ENCODE measurements at places on chromosomes 4 and X.

- peak; percentile 92 for DNase-seq
Measured at GRCh38 chr4:152591396-152591795, 55.5 kb upstream of the FBXW7 start.

- DNase-seq: no peak
Measured at GRCh38 chr4:11079171-11079570, 349.5 kb downstream of the HS3ST1 start.

DNA sequence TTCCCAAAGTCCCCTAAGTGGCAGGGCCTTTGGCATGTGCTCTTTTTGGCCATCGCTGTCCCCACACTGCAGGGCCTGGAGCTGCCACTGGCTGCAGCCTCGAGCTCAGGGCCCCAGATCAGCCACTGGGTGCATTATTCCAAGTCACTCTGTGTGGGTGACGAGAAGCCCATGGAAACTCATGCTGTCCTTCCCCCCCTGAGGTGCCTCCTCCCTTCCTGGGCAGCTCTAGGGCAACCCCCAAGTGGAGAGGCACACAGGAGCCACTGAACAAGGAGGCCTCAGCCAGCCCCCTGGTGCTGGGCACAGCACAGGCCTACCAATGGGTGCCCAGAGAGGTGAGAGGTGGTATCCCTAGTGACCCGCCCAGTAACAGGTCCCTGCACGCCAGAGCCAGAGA lies 84.5 kb downstream of the PPP2R2C start:
- DNase-seq: no peak

GRCh38 chr4:158799013-158799770 lies 30.4 kb downstream of the FNIP2 start:
- no peak for DNase-seq

- peak; percentile 44 for DNase-seq
Measured at GRCh38 chrX:103628386-103629317, at the start of gene TCEAL1. TSS of gene TCEAL1 (plus strand) at chrX:103628975. CDS start at chrX:103629917, 942 bp downstream.

DNA sequence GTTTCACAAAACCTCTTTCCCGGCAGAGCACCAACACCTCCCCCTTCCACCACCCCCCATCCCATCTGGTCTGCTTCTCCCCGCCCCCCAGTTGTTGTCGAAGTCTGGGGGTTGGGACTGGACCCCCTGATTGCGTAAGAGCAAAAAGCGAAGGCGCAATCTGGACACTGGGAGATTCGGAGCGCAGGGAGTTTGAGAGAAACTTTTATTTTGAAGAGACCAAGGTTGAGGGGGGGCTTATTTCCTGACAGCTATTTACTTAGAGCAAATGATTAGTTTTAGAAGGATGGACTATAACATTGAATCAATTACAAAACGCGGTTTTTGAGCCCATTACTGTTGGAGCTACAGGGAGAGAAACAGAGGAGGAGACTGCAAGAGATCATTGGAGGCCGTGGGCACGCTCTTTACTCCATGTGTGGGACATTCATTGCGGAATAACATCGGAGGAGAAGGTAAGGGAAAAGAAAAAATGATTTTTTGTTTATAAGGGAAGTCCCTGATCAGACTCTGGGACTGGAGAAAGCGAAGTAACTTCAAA lies at the start of gene PDGFRA:
PDGFRA (plus strand) TSS at position 333 of the 541 bp plus-strand sequence. CDS start 29,476 bp downstream, outside the sequence.
- peak; percentile 99 for DNase-seq

- no peak for DNase-seq
Measured at GRCh38 chr4:3404546-3404945, 37.2 kb upstream of the HGFAC start.

DNA sequence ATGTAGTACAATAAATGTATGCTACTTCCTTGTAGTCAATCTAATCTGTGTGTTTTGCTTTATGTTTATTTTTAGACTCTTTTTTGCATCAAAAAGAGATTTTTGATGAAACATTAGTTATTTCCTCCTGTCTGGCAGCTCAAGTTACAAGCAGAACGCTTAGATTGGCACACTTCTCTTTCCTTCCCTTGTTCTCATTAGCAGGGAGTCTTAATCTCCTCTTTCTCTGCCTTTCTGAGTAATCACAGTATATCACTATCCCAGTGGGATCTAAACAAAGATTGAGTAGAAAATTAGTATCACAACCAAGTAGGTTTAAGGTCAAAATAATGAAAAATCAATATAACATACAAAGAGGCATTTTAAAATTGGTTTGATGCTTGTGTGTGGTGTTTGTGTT lies 1192.6 kb downstream of the C4orf33 start:
- no peak for DNase-seq

- no peak for DNase-seq
Measured at GRCh38 chr4:87120010-87120409, 100.4 kb downstream of the KLHL8 start.

GRCh38 chr4:1783015-1783414 lies 10.1 kb upstream of the FGFR3 start:
- no peak for DNase-seq

GRCh38 chr4:126028876-126029275 lies 714.1 kb downstream of the FAT4 start:
- DNase-seq: peak; percentile 40

- no peak for DNase-seq
Measured at GRCh38 chr4:87180767-87181166, 39.7 kb downstream of the KLHL8 start.

DNA sequence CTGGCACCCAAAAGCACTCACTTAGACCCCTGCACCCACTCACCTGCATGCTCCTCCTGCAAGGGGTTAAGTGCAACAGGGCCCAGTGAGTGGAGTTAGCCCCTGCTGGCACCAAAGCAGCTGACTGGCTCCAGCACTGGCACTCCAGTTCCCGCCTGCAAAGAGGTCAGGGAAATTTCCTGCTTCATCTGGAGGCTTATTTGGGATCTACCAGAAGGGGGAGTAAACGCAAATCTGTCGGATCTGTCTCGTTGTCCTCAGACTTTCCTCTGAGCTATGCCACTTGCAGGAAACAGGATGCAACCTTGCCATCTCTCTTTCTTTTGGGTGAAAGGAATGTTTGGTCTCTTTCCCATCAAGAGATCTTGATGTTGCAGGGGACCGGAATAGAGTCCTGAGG lies 435.6 kb downstream of the PCDH10 start:
- DNase-seq: no peak

DNA sequence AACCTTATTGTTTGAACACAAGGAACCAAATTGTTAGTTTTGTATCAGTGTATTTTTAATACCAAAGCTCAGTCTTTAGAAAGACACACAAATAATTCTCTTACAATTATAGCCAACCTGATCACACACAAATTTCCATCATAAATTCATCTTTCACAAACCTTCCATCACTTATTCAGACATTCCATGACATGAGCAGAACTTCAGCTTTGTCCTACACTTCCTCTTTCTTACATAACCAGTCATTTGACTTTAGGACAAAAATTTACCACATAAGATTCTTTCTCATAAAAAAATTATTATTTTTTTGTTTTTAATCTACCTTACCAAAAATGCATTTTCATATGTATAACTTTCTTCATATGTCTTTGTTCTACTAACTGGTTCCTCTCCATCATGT lies 312.2 kb downstream of the GALNTL6 start:
- no peak for DNase-seq

DNA sequence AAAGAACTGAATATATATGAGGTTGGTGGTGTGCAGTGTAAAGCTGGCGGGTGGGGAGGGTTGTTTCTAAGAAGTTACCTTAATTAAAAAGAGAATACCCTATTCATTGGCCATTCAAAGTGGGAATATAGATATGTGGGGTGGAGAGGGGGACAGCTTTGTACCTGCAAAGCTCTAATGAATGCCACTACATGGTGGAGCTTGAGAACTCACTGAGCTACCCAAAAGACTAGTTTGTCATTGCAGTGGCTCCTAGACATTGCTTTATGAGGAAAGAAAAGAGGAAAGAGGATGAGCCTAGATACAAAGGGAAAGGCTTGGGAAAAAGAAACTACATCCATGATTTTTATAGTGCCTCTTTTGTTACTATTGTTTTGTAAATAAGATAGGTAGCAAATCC lies 209.9 kb upstream of the SPRY1 start:
- no peak for DNase-seq

DNA sequence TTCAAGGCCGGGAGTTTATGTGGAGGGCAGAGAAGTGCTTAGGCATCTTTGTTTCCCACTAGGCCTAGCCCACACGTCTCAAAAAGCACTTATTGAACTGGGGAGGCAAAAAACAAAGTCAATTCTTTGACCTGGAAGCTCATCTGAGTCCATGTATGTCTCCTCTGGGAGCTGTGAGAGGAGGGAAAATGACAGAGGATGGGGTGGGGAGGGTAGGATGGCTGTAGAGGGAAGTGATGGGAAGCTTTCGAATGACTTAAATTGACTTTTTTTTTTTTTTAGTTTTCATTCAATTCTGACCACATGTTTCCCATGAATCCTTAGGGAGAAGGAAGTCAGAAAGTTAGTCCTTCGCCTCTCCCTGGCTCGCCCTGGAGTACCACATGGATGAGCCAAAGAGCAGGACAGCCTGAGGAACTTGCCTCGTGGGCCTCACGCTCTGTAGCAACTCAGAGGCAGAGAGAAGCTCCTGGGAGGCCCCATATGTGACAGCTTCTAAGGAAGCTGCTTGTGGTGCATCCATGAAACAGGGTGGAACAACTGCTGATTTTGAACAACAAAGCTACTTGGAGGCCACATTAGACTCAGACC lies 45.0 kb downstream of the NHSL2 start:
- no peak for DNase-seq

GRCh38 chr4:121951521-121952110 lies at the start of gene TRPC3:
TSS of gene TRPC3 (minus strand) at chr4:121952060. CDS start at chr4:121951680, 380 bp downstream.
- no peak for DNase-seq

- no peak for DNase-seq
Measured at GRCh38 chrX:5145957-5146356, 1082.7 kb downstream of the NLGN4X start.

- no peak for DNase-seq
Measured at GRCh38 chr4:60209588-60209987, 990.5 kb upstream of the ADGRL3 start.

DNA sequence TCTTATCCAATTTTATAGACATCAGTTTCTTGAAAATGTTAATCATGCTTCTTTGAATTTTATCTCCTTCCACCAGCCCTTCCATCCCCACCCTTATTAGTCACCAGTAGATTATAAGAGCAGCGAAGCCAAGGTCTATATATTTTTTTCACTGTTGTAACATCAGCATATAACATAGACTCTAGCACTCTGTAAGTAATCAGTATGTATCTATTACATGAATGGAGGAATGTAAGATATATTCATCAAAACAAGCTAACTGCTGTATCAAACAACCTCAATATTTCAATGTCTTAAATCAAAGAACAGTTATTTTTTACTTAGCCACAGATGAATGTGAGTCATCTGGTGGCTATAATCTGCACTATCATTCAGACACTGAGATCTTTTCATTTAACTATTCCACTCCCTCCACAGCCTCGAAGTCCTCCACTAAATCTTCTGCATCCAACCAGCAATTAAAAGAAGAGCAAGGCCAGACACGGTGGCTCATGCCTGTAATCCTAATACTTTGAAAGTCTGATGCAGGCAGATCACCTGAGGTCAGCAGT lies 178.9 kb downstream of the CENPC start:
- DNase-seq: no peak

DNA sequence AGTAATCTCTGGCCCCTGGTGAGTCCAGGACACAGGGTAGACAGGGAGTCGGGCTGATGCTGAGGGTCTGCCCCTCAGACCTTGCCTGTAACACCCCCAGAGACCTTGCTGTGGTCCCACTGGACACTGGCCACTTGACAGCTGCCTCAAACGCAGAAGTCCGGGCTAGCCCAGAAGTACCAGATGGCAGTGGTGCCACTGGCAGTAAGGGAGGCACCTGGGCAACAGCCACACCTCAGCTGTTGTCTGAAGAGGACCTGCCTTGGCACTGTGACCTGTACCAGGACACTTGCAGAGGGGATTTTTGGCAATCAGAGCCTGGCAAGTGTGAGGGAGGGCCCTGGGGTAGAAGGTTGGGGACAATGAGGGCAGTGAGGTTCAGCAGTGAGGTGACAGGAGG lies 63.3 kb upstream of the UXT start:
- no peak for DNase-seq

GRCh38 chr4:52037689-52038102 lies 403 bp downstream of the SGCB start:
- DNase-seq: peak; percentile 38
